ENCODE measurements at places on chromosomes 7 and 10. TPM values are rescaled to one million over a fixed set of nuclear protein-coding genes. Genes with fewer than 3 reads are reported as not detected.

SPDYE11 gene
- polyA plus RNA-seq = not detected

TBX20 gene
- polyA plus RNA-seq = 1.3 TPM

STYXL1 gene
- polyA plus RNA-seq = 36.0 TPM

ZNF511 gene
- polyA plus RNA-seq = 41.7 TPM

SPAM1 gene
- polyA plus RNA-seq = not detected

AASS gene
- polyA plus RNA-seq = 0.04 TPM

LBX1 gene
- not detected for polyA plus RNA-seq

ETV1 gene
- 0.73 TPM for polyA plus RNA-seq

RASSF4 gene
- 1.9 TPM for polyA plus RNA-seq

GARIN1A gene
- polyA plus RNA-seq = 0.43 TPM

GPRIN2 gene
- 29.9 TPM for polyA plus RNA-seq
